ENCODE measurements at places on chromosomes 16 and 17. TPM values are rescaled to one million over a fixed set of nuclear protein-coding genes. Genes with fewer than 3 reads are reported as not detected.

Gene TBX2
- total RNA-seq, result 24.6 TPM

Gene TLCD1
- 5.1 TPM for total RNA-seq

Gene ZG16
- total RNA-seq, result 2.2 TPM

Gene GAS2L2
- total RNA-seq, result 1.4 TPM

Gene C16orf96
- 0.48 TPM for total RNA-seq

Gene TNFRSF13B
- total RNA-seq, result not detected

Gene NUTF2
- 112 TPM for total RNA-seq

Gene MYH13
- total RNA-seq, result not detected

Data from umbilical cord (tissue), 2 donors.